WTC11 (cell line): ENCODE measurements at places on chromosomes 1 and 21.

DNA sequence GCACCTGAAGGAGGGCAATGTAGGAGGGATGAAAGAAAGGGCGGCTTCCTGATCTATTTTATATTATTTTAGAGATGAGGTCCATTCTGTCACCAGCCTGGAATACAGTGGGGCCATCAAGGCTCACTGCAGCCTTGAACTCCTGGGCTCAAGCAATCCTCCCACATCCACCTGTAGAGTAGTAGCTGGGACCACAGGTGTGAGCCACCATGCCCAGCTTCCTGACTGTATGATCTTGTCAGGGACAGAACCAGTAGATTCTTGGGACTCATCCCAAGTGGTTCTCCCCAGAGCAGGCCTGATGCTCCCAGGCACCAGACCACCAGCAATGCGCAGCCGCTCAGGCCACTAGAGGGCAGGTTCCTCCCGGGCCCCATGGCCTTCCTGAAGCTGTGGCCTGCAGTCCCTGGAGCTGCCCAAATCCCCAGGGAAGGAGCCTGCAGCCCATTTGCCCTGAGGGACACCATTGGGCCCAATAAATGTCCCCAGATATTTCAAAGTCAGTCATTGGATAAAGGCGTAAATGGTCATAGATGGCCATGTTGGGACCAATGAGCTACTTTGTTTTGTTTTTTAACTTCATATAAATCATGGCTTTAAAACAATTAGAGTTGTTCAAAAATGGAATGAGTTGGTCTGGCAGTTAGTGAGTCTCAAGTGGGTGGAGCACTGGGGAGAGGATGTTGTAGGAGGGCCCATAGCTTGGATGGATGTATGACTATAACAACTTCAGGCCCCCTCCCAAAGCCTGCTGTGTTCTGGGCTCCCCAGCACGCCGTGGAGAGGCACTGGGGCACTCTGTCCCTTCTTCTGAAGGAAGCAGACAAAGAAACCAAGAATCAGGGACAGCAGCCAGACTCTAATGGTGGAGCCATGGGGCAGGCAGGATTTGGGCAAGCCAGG is 44.7 kb upstream of the GOLT1A start:
- DNase-seq: peak; percentile 86

- no peak for DNase-seq
Measured at GRCh38 chr1:61368876-61369275, 286.5 kb downstream of the NFIA start.

DNA sequence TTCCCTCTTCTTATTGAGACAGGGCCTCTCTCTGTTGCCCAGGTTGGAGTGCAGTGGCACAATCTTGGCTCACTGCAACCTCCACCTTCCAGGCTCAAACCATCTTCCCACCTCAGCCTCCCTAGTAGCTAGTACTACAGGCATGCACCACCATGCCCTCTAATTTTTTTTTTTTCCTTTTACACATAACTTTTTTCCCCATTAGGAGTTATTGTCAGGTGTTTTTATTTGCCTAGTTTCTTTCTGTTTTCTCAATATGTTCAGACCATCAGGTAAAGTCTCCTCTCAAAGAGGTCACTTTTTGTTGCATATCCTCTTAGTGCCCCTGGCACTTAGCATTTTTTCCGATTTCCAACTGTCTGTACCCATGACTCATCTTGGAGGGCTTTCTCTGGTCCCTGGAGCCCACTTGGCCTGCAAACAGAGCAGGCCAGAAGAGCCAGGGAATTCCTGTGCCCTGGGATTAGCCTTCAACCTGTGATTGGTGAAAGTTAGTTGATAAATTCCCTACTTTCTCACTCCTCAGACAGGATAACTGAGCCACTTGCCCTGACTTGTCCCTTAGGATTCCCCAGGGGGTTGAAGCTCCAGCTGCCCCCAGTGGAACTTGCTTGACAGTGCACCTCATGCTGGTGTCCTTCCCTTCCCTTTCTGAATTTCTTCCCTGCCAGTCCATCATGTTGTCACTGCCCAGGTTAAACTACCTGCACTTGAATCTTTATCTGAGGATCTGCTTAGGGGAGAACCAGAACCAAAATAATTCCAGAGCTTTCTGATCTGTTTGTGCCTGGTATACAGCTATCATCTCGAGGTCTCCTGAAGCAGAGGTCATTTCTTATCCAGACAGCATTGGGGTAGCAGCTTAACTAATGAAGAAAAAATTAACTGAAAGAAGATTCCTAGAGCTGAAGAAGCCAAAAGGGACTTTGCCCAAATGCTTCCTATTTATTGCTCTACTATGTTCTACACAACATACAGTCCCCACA is 2.4 kb downstream of the NTPCR start:
- DNase-seq: peak; percentile 77

GRCh38 chr21:27149034-27149433 is 182.1 kb upstream of the ADAMTS5 start:
- no peak for DNase-seq

GRCh38 chr1:54579337-54579781 is 31.3 kb downstream of the ACOT11 start:
- DNase-seq: no peak
